Cerebellar nuclear complex (tissue), 1 donor: ENCODE measurements at places on chromosomes 5 and 9.

DNA sequence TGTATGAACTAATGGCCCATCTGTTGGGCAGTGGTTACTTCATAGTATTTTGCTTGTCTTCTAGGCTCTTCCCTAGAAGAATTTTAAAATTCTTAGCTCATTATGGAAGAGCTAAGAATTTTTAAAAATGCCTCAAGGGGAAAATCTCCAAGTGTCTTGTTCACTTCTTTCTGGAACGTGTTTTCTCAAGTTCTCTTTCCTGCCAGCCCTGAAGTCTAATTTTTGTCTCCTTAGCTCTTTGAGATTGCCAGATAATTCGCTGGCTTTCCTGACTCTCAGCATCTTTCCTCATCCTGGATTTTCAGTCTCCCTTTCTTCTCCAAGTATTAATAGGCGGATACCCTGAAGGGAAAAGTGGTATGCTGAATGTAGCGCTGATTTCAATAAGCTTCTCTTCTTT lies 395.4 kb downstream of the ARRDC3 start:
- no peak for DNase-seq

DNA sequence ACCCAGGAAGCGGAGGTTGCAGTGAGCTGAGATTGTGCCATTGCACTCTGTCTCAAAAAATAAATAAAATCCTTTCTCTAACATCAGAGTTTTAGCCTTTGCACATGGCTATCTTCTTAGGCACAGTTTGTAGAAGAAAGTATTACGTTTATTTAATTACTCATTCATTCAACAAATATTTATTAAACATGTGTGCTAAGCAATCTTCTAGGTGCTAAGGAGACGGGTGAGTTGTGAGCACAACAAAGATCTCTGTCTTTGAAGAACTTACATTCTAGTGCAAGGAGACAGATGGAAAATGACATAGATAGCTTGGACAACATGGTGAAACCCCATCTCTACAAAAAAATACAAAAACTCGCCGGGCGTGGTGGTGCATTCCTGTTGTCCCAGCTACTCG lies 122.3 kb upstream of the MYO10 start:
- DNase-seq: no peak

DNA sequence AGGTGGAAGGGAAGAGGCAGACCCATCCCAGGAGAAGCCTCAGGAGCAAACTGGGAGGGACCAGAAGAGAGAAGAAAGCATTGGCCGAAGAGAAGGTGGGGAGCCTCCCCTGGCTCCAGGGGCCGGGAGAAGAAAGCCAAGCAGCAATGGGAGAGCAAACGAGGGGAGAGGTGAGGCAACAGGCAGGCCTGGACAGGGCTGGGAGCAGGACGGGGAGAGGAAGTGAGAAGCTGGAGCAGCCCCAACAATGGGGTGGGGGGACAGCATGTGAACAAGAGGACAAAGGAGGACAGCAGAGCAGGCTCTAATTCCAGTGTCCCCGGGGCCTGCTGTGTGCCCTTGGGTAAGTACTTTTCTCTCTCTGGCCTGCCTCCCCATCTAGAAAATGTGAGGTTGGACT lies 115.3 kb downstream of the PSD2 start:
- DNase-seq: no peak

- DNase-seq: no peak
Measured at GRCh38 chr5:79183617-79184016, 52.3 kb upstream of the JMY start.

DNA sequence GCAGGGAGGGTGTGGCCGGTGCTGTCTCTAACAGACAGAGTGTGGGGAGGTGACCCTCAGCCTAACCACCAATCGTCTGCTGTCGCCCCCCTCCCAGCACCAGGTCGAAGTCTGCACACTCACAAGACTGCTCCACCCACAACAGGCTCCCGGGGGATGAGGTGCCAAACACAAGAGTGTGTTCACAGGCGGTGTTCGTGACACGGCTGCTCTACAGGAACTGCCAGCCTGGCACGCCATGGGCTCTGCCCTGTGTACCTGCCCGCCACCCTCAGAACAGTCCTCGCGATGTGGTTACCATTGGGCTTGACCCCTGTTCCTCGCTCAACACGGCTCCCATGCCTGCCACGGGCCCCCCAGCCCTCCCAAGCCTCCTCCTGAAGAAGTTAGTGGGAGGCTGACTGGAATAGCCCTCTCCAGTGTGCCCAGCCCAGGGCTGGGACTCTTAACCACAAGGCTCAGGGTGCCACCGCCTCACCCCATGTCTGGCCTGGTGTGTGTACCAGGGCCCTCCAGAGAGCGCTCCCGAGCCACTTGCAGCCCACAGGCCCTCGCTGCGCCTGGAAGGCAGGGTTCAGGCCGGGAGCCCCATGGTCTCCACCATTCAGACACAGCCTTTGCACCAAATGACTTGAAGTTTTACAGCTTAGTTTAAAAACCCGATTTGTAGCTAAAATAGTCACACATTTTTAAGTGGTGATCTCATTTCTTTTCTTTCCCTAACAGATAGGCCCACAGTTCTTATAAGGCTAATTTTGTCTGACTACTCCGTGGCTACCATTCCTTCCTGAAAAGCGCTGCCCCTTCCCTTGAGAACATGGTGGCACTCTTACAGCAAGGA lies 102.5 kb downstream of the CAMSAP1 start:
- no peak for DNase-seq

- DNase-seq: no peak
Measured at GRCh38 chr9:87011551-87011950, 64.2 kb upstream of the GAS1 start.
